Stimulated activated CD4-positive, alpha-beta T cell treated with anti-CD3 and anti-CD28 coated beads, Interleukin-12 subunit alpha, Interleukin-12 subunit beta, amount 100 ng/mL, for 24 hours (primary cell): ENCODE measurements at places on chromosomes 2 and 18.

DNA sequence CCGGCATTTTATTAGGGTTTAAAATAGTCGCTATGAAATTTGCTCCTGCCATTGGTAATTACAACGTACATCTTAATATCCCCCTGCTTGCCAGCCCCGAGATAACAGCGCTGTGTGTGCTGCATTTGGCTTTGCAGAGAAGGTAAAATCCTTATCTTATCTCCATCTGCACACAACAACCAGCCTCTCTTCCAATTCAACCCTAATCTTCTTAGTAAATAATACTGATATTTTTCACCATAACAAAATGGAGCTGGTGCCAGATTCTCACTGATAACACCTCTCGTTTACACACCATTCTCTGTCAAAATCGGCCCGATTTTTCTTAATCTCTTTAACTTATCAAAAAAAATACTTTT, 61.4 kb upstream of the SIX3 start:
- no peak for DNase-seq

- no peak for DNase-seq
These were observed 87.2 kb upstream of the ZFP36L2 start for GRCh38 chr2:43313642-43314017.

DNA sequence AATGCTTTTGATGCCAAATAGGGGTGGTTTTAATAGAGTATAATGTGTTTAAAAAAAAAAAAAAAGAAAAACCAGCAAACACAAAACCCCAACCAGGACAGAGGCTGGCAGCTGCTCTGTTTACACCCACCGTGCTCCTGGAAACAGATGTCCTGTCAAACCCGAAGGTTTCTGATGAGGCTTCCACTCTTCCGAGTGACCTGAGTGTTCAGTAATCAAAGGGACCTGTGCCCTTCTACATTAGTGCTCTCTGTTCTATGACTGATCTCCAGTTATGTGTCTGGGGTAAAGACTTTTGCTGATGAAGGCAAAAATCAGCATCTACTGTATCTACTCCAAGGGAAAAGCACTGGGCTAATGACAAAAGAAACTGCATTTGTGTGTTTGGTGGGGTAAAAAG, 3.5 kb upstream of the KLHL29 start:
- DNase-seq = no peak

DNA sequence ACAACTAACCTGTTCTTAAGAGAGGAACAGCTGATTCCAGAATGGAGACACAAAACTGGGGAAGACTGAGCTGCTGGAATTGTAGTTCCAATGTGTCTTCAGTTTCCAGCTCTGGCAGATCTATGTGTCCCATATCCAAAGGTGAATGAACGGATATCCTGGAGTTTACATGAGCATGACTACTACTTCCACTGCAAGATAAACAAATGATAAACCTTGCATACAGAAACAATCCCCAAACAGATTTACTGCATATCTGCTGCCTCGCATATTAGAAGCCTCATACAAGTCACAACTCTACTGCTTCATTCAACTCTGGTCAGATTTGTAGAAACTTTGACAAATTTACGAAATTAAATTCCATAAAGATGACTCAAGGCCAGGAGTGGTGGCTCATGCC, 15.0 kb downstream of the RTTN start:
- no peak for DNase-seq

DNA sequence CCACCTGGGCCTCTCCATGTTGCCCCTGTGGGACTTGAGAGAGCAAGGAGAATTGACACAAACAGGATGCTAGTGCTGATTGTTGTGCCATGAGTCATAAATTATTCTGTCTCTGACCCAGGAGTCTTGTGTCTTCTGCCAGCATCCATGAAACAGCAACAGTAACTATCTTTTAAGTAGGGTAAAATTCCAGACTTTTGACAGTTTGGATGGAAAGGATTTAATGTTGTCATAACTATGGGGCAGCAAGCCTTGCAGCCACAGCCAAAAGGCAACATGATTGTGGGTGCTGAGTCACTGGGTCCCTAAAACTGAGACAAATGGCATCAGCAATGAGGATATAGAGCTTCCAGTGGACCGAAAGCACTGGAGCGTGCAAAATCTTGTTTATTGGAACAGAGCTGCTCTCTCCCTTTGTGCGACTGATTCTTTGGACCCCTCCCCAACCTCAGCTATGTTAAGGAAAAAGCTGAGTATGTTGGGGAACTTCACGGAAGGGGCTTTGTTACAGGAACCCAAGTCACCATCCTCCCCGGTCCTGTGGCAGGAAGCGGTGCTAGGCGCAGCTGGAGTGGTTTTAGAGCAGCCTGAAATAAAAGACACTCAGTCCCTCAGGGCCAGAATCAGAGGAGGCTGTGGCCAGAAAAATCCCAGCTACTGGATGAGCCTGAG, 9.6 kb upstream of the ITPRIPL1 start:
- DNase-seq = no peak

- DNase-seq = peak; percentile 20
These were observed at the start of gene LRRFIP1 for GRCh38 chr2:237627441-237628246. Gene LRRFIP1 (plus strand): TSS chr2:237627587. CDS start chr2:237627645, 58 bp downstream.

GRCh38 chr2:47226923-47227220, 71.8 kb upstream of the STPG4 start:
- no peak for DNase-seq

DNA sequence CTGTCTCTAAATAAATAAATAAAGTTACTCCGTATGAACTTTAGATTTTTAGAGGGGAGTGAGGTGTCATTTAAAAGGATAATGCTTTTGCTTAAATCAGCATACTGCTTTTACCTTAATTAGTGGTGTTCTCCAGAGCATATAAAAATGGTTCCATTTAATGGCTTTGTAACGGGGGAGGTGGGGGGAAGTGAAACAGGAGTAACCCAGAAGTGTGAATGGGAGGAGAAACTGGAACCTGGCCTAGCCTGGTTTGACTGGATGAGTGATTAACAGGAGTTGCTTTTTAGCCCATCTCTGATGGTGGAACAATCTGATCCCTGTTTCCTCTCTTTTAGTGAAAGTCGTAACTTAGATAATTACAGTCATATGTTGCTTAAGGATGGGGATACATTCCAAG, 1.6 kb downstream of the CNDP2 start:
- DNase-seq = no peak

GRCh38 chr2:99648906-99649789, 159.3 kb upstream of the REV1 start:
- DNase-seq = no peak

DNA sequence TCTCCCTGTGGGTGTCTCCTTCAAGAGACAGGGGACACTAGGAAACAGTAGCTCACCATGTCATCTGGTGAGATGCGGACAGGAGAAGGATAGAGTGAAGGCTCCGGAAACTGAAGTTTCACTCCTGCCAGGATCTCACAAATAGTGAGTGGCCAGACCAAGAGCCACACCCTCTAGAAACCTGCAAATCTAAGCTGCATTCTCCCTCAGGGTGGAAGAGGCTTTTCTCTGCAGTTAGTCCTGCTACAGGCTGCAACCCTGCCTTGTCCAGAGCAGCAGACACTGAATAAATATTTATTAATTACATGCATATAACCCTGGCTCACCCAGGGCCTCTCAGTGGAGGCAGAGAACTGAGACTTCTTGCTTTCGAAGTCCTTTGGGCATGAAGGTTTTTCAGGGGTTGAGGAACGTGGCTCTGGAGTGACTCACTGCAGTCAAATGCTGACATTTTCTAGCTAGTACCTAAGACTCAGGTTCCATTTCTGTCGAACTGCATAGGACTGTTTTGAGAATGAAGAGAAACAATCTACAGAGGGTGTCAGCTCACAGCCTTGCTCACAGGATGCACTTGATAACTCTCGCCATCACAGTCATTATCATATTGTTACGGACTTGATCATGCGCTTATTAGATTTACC, 87.3 kb downstream of the ACTR2 start:
- DNase-seq = no peak

DNA sequence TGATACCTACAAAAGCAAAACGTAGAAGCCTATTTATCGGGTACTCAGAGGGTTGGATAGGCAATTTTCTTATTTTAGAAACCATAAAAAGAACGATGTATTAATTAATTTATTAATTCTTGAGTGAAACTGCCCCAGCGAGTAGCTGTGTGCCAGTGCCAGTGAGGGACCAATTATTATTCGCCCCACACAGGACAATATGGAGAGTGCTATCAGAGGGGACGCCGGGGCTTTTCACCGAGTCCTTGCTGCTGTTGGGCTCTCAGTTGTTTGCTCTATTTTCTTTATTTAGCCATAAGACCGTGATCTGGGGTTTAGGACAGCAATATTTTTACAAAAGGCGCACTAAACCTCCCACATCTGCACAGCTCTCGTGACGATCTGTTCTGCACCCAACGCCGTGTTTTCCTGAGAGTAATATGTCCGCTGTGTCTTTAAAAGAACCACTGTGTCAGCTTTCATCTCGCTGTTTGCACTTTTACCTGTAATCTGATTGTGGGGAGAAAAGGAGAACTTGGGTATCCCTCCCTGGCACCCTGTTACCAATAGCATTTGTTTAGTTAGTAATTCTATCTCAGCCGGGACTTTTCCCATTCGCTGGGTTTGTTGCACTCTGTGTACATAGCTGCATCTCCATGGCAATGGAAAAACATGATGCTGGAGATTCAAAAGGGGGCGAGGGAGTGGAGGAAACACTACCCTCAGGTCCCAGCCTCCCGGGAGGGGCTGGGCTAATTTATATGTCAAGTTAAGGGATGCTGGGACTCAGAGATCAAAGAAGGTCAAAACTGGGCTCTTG, 30.1 kb upstream of the ZNF516 start:
- no peak for DNase-seq

DNA sequence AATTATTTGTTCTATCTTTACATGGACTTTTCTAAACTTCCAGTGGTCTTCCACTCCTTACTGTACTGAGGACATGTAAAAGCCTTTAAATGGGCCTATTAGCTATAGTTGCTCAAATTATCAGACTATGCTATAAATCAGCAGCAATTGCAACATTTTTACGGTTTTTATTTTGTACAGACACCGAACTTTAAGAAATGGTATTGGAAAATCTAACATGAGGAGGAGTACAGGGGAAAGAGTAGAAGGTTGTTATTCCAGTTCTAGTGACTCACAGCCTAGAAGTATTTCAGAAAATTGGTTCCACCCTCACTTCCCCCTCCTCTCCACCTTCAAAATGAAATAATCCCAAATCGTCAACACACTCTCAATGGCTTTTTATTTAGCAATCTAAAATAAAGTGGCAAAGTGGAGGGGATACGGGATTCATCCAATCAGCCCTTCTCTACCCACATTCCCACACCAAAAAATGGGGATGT, 1.1 kb downstream of the NCKAP1 start:
- DNase-seq = no peak

DNA sequence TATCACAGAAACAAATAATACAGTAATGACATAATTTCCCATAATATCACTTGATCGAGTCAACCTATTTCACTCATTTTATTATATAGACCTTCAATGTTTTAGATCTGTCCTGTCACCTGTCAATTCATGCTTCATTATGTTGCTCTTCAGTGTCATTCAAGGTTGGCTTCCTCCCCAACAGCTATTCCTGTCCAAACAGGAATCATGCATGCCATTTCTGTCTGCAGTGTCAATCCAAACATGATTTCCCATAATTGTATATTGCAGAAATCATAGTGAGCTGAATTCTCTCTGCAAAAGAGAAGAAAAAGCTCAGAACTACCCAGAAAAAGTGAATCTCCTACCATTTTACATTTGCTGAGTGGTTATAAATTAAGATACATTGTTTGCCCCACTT, 628.6 kb downstream of the NR4A2 start:
- DNase-seq = no peak

DNA sequence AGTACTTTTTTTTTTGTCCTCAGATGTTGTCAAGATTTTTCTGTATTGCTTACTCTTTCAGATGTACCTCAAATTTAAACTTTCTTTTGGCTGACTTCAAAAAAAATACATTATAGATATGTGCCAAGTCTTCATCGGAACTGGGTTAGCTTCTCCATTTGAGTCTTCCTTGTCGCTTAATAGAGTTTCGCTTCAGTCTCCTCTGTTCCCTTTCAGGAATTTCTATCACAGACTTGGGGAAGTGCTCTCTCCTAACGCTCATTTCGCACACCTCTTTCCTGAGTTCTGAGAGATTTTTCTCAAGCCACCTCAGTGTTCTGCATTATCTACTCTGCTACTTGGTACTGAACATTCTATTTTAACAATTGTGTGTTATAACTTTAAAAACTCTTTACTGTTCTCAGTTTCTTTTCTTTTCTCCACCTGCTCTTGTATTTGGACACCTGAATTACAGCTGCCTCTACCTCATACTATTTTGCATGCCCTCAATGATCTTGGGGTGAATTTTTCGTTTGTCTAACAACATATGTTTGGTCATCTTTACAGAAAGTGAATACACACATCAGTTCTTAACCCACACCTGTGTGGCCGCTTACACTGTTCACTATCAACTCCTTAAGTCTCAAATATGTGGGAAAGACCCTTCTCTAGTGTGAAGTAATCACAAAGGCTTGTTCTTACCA, 16.5 kb downstream of the PTPN2 start:
- DNase-seq = no peak

DNA sequence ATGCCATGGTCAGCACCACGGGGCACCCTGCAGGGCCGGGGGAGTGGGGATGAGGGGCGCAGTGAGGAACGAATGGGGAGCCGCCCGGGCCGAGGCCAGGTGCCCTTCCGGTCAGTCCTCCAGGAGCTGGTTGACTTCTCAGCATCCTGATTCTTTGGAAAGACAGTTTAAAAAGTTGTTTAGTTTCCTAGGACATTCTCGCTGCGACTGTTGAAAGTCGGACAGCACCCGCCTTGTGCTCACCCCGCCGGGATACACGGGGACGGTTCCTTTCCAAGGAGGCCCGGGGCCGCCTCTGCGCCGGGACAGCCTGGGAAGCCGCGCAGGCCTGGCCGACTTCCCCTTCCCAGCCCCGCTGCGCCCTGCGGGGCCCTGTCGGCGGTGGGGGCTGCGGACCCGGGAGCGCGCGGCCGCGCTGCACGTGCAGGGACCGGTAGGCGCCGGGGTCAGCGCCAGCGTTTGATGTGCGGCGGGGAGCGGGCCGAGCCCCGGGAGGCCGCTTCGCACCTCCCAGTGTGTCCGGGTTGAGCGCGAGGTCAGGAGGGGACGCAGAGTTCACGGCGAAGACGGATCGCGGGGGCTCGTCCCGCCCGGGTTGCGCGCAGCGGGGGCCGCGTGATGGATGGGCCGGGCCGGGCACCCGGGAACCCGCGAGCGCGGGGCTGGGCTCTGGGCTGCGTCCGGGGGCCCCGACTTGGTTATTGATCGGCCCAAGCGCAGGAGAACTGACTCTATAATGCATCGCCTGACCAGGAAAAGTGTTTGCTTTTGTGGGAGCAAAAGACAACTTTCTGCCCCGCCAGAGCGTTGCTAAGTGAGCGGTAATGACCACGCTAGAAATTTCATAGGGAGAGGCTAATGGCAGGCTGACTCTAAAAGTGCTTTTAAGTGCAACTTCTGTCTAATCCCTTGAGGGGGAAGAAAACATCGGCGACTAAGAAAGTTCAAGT, 28.0 kb upstream of the SMIM21 start:
- no peak for DNase-seq

DNA sequence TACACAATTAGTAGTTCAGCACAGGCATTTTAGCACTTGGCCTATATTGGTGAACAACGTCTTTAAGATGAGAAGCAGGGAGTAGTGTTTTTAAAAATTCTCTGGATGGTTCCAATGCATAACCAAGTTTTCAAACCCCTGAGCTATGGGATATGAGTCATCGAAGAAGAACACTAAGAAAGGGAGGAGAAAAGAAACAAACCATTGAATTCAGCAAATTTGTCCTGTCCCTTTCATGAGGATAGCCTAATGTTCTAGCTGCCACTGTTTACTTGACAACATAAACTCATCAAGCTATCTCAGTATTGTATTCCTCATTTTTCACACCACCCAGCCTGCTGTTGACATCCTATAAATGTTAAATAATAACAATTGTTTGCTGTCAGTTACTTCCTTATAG, 158.0 kb downstream of the BARD1 start:
- no peak for DNase-seq

GRCh38 chr2:42696987-42697386, 66.9 kb downstream of the OXER1 start:
- DNase-seq = no peak
